ENCODE measurements at places on chromosomes 3 and 15. TPM values are rescaled to one million over a fixed set of nuclear protein-coding genes. Genes with fewer than 3 reads are reported as not detected.

DNA sequence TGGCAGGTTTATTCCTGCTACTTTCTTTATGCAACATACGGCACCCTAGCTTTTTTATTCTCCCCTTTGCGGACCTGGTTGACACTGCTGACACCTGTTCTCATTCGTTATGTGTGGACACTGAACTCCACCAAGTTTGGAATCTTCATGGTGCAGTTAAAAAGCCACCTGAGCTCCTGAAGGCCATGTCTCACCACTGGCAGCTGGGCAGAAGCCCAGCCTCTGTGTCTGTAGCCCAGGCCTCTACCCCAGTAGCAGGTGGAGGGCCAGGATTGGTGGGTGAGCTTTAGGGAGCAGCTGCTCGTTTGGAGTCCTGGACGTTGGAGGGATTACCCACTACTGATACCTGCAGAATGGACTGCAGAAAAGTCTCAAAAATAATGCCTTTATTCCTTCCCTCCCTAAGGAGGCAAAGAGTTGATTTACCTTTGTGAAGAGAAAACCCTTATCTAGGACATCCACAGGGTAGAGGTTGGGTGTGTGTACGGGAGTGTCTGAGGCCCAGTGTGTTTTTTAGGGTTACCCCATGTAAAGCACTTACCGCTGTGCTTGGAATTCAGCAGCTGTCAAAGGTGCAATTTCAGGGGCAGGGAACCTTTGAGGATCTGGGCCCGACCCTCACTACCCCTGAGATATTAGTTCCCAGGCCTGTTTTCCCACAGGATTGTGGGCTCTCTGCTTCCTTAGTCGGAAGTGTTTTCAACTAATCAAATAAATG, 637 bp upstream of the CCNDBP1 start:
- no peaks in the 10 kb centered on the region for H3K27me3 ChIP-seq
- H3K4me3 ChIP-seq: peak overlapping the region; percentile 97
- DNase-seq: no peak
- H3K36me3 ChIP-seq: peaks cover 3% of the 10 kb centered on the region
- H3K27ac ChIP-seq: peak overlapping the region; percentile 81

DNA sequence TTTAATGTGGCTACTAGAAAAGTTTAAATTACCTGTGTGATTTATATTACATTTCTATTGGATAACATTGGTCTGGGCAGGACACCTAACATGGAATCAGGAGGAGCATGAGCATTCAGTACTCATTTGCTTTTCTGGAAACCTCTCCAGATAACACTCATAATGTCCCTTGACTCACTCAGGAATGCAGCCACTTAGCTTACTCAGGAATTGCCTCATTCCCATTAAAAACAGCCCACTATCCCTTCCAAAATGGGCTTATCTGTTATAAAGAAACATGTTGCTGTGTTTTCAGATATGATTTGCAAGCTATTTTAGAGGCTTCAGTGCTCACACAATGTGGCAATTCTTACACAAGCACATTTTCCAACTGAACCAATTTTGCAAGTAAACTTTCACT, 17.1 kb downstream of the GBE1 start:
- no peak for DNase-seq
- H3K4me1 ChIP-seq: peaks cover 9% of the 10 kb centered on the region
- H3K27ac ChIP-seq: no peak overlapping the region
- H3K4me3 ChIP-seq: no peak overlapping the region
- no peaks in the 10 kb centered on the region for H3K27me3 ChIP-seq

DNA sequence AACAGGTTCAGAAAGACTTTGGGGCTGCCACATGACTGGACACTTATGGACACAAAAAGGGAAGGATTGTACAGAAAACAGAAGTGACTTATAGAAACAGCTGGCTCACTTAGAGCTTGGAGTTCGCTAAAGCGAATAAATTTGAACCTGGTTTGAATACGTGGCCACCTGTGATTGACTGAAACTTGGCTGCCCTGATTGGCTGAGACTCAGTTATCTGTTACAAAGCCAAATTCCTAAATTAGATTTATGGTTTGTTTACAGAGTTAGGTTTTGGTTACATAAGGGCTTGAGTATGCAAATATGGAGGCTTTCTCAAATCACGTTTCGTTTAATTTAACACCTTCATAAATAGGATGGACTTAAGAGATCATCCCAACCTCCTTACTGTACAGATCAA, 270.2 kb downstream of the THSD4 start:
- no peaks in the 10 kb centered on the region for H3K4me1 ChIP-seq
- H3K36me3 ChIP-seq: peaks cover 4% of the 10 kb centered on the region
- DNase-seq: no peak
- no peak overlapping the region for H3K27ac ChIP-seq
- peaks cover 22% of the 10 kb centered on the region for H3K27me3 ChIP-seq

The ROPN1B gene
- total RNA-seq: not detected

GRCh38 chr3:120457827-120458226, 7.0 kb upstream of the FSTL1 start:
- DNase-seq: no peak
- no peaks in the 10 kb centered on the region for H3K4me1 ChIP-seq
- peaks cover 19% of the 10 kb centered on the region for H3K27me3 ChIP-seq
- no peak overlapping the region for H3K27ac ChIP-seq
- no peak overlapping the region for H3K4me3 ChIP-seq
- peaks cover 2% of the 10 kb centered on the region for H3K36me3 ChIP-seq

- H3K4me3 ChIP-seq: no peak overlapping the region
- H3K36me3 ChIP-seq: no peaks in the 10 kb centered on the region
- peaks cover 29% of the 10 kb centered on the region for H3K27me3 ChIP-seq
- no peak overlapping the region for H3K27ac ChIP-seq
These were observed 15.3 kb downstream of the SCG3 start for GRCh38 chr15:51696566-51696965.

The ARL8B gene
- total RNA-seq: 61.3 TPM

DNA sequence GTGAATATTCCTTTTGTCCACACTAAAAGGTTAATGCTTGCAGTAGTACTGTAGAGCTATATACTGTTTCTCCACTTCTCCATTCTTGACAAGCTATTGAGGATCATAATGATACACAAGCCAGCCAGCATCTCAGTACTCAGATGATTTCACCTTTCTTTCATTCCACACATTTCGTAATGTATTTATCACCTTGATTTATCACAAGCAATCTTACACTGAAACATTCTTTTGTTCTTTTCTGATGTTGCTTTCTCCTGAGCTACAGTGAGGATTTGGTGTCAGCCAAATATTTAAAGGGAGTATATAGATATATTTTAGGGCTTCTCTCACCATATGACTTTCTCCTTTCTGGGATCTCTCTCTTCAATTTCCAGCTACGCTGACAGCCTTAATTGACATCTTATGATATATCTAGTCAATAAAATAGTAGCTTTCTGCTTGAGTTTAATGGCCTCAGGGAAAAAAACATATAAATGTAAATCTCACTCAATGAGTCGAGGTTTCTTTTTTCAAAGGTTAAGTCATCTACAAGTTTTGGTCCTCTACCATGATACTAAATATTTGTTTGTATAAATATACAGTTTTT, 1327.0 kb downstream of the NSUN3 start:
- H3K36me3 ChIP-seq: no peaks in the 10 kb centered on the region
- H3K27ac ChIP-seq: no peak overlapping the region
- no peaks in the 10 kb centered on the region for H3K4me1 ChIP-seq
- H3K27me3 ChIP-seq: no peaks in the 10 kb centered on the region
- no peak overlapping the region for H3K4me3 ChIP-seq

DNA sequence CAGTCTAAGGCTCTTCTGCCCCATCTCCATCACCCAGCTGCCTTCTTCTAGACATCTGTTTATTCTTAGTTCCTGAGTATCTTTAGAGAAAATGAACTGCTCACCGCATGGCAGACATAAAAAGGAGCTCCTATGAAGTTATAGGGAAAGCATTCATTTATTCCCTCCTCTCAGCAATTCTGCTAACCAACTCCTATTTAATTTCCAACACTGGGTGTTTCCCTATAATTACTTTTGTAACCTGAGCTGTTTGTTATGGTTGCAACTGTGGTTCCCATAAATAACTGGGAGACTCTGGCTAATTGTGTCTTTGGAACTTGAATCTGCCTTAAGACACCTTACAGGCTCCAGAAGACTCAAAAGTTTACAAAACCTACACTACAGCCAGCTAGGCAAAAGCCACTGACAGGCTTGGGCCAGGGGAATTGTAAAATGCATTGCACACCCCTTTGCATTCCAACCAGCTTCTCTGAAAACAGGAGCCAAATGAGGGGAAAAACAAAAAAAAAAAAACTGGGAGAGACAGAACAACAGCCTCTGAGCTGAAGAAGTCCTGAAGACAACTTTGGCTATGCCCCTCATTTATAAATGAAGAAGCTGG, 231.5 kb upstream of the FEZF2 start:
- DNase-seq: no peak
- H3K27me3 ChIP-seq: no peaks in the 10 kb centered on the region
- H3K27ac ChIP-seq: no peak overlapping the region
- no peaks in the 10 kb centered on the region for H3K4me1 ChIP-seq

DNA sequence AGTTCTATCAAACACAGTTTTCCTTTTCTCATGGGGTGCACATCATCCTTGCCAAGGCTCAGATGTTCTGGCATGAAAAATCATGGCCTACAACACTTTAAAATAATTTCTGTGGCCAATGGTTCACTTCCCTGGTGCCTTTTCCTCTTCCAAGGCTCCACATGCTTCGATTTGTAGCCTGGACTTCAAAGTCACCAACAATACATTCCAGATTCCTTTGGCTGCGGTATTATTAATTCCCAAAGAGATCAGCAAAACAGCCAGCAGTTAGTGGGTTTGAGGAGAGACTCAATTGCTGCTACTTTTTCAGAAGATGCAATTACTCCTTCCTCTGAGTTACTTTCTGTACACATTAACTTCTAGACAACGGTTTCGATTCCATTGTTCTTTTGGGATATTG, 80.3 kb upstream of the CCDC80 start:
- no peaks in the 10 kb centered on the region for H3K36me3 ChIP-seq
- DNase-seq: no peak
- no peaks in the 10 kb centered on the region for H3K4me1 ChIP-seq
- no peak overlapping the region for H3K4me3 ChIP-seq
- no peak overlapping the region for H3K27ac ChIP-seq

The TMCO5A gene
- not detected for total RNA-seq

GRCh38 chr3:154718053-154718452, 288.1 kb upstream of the GPR149 start:
- no peak overlapping the region for H3K27ac ChIP-seq
- H3K4me3 ChIP-seq: no peak overlapping the region
- no peaks in the 10 kb centered on the region for H3K27me3 ChIP-seq
- H3K4me1 ChIP-seq: no peaks in the 10 kb centered on the region
- no peaks in the 10 kb centered on the region for H3K36me3 ChIP-seq

DNA sequence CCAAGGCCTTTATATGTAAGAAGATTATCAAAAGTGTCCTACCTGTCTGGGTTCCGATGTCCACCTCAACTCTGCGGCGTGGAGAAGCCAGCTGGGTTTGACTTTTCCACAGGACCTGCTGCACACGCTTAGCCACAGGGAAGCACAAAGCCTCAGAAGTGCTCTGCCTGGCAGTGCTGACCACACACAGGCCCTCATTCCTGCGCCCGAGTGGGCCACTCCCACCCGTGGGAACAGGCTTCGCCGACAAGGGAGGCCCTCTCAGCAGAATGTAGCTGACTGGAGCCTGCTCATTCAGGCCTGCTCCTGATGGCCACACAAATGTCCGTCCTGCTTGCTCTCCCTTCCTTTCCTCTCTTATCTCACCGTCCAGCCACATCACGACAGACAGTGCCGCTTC, 221.4 kb upstream of the LRRN1 start:
- no peaks in the 10 kb centered on the region for H3K4me1 ChIP-seq
- H3K27ac ChIP-seq: no peak overlapping the region
- H3K4me3 ChIP-seq: no peak overlapping the region
- DNase-seq: no peak

DNA sequence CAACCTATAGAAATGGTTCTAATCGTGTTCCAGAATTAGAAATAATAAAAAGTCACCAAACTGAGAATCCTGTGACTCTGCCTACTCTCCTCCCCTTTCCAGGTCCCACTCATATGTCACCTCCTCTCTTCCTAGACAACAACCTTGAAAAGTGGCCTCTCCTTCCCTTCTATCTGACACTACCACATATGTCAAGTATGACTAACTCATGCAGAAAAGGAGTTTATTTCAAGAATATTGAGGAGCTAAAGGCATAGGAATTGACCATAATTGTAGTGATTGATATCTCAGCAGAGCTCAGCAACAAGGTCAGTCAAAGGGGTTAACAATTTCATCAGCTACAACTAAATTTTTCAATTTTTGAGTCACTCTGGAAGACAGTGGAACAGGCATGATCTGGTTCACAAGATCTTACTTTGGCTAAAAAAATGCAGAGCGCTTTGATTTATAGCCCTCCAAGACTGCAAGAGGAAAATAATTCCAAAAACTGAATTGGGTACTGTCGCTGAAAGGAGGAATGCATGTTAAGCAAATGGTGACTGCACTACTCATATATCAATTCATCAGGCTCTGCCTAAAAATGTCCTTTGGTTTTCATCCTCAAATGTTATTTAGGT, 160.6 kb upstream of the ARHGEF26 start:
- DNase-seq: no peak
- no peak overlapping the region for H3K4me3 ChIP-seq
- no peak overlapping the region for H3K27ac ChIP-seq
- H3K36me3 ChIP-seq: no peaks in the 10 kb centered on the region

DNA sequence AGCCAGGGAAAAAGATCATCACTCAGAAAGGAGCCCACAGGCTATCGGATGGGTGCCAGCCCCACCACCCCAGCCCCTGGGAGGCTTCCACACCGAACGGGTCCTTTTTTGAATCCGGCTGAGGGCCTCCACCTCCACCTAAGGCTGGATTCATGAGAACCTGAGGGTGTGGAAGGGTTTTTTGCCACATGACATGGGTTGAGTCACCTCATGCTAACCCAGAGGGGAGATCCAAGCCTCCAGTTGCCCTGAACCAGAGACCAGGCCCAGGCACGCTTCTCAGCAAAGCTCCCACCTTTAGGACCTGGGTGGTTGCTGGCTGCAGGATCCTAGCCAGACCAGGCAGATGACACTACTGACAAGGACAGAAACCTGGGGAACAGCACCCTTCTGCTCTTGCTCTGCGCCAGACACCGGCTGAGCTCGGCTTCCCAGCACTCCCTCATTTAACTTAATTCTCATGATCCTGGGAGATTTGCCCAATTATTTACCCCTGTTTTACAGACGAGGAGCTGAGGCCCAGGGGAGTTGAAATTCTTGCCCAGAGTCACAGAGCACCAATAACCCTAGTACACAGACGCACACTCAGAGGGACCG, 25.6 kb downstream of the DUSP7 start:
- no peak overlapping the region for H3K27ac ChIP-seq
- DNase-seq: no peak
- H3K27me3 ChIP-seq: no peaks in the 10 kb centered on the region
- no peaks in the 10 kb centered on the region for H3K4me1 ChIP-seq
- H3K4me3 ChIP-seq: no peak overlapping the region
- no peaks in the 10 kb centered on the region for H3K36me3 ChIP-seq

DNA sequence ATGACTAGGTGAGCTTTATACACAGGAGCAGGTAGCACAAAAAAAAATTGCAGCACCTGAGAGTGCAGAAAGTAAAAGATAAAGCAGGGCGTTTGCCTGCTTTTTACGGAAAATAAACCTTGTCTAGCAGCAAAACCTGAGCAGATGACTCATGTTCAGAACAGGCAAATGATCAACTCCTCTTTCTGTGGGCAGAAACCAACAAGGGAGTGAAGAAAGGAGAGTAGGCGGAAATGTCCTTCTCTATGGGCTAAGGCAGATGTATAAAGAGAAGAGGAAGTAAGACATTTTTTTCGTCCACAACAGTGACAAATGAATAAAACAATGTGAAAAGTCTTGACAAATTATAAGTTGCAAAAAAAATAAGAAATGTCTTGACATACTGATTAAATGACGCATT, 24.5 kb upstream of the GMNC start:
- H3K36me3 ChIP-seq: no peaks in the 10 kb centered on the region
- no peaks in the 10 kb centered on the region for H3K4me1 ChIP-seq
- no peak for DNase-seq
- H3K4me3 ChIP-seq: no peak overlapping the region
- H3K27ac ChIP-seq: no peak overlapping the region

The DAPK2 gene
- 3.3 TPM for total RNA-seq
